ENCODE measurements at places on chromosomes 5 and 9.

GRCh38 chr5:179166886-179167841 lies 107.0 kb downstream of the ZNF354C start:
- peak; percentile 59 for DNase-seq

DNA sequence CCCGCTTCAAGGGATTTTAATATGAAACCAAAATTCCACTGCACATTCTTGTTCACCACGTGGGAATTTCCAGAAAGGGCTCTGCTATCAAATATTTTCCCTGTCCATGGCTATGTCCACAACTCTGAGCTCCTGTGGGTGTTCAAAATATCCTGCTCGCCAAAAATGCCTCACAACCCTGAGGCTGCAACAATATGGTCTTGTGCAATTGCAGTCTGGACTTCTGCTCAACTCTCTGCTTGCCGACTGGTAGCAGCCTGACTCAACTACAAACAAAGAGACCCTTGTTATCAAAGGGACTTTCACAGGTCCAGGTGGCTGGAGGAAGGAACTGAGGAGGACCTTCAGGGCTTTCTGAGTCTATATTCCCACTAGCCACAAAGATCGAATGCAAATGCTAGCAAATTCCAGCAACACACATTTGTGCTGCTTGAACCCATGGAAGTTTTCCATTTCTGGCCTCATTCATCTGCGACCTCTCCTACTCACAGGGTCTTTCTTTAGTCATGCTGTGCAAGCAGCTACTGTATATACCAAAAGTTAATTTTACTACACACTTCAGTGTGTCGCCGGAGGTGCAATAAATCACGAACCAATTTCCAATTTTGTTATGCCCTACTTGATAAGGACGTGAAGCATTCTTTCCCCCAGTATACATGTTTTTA lies 169.2 kb upstream of the SLC30A5 start:
- no peak for DNase-seq

DNA sequence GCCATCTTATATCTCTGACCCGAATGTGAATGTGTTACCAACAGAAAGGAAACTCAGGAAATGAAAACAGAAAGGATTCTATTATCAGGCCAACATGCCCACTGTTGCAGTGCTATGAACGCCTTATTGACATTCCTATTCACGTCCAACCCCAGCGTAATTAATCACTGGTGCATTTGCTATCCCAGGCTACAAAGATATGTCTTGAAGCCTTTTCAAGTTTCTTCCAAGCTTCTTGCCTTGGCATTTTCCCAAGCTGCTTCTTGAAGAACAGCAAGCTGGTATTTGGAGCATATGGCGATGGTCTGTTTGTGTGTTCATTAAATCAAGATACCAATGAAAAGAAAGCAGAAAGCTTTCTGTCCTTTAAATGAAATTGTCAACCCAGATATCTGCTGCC lies 579.2 kb upstream of the ZNF462 start:
- no peak for DNase-seq

- DNase-seq = no peak
Measured at GRCh38 chr5:67133217-67133616, 63.4 kb downstream of the CD180 start.

GRCh38 chr5:19172926-19173470 lies 815.0 kb downstream of the CDH18 start:
- no peak for DNase-seq

DNA sequence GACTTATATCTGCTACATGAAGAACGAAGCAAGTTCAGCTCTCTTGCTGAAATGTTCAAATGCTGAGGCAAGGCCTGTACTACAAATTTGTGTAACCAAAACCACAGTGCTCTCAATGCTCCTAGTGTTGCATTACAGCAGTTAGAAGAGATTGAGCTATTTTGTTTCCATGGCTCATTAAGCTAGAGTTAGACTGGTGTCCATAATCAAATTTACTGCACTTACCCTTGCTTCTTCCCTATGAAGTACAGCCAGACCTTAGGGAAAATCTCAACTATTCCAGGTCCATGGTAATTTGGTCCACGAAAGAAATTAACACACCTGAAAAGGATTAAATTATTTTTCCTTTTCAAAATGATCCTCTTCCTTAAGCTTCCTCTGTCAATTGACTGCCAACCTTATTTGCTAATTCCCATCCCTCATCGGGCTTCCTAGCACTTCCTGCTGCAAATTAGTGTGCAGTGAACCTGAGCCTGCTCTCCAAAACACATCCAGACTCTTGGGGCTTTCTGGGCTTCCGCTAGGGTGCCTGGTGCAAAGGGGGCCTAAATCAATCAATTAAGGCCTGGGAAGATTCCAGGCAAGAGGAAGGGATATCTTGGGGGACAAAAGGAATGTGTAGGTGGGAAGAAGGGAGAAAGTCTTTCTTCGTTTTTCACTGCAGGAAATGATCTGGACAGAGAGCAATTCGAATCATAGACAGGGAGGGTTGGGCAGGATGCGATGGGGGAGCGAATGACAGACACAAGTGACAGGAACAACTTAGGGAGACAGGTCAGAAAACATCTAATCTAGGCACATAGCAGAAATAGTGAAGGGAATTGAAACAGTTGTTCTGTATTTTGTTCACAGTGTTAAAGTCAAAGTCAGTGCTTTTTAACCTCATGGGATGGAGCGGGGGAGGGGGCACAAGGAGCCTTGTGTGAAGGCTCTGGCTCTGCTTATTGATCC lies 542.4 kb downstream of the RAB3C start:
- DNase-seq = no peak

DNA sequence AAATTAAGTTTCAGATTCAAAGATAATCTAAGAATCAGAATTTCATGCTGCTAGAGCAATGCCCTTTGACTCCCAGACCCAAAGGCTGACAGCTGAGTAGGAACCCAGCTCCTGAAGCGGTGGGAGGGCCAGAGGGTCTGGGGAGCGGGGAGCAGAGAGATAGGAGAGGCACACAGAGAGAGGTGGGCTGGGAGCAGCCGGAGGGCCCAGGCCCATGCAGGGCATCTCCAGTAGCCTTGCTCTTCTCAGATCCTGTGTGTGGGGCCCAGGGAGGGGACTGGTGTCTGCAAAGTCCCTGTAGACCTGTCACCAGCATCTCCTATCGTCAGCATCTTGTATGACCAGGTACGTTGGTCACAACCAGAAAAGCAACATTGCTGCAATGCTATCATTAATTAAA lies 75.3 kb upstream of the OLFM1 start:
- no peak for DNase-seq

- no peak for DNase-seq
Measured at GRCh38 chr5:126446498-126447224, 23.5 kb downstream of the GRAMD2B start.

GRCh38 chr5:25285136-25285535 lies 640.4 kb upstream of the CDH10 start:
- no peak for DNase-seq

DNA sequence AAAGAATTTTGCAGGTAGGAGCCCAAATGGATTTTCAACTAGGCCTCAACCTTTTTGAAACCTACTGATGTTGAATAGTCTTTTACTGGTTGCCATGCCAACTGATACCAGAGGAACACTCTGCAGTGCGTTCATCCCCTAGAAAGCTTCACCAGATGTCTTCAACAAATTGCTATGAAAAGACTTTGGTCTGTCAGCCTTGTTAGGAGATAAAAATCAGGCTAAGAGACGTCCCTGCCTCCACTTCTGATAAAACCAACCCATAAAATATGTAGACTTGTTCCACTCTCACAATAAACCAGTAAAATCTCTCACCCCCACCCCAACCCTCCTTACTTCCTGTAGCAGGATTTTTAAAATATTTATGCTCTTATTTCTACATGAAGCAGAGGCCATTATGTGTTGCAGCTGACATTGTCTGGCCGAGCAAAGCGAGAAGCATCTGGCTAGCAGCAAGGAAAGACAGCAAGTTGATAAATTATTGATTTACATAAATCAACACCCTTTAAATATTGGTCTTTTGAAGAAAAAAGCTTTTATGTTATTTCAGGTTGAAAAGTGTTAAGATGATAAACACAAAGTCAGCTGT lies 428.7 kb downstream of the ISL1 start:
- DNase-seq = no peak

DNA sequence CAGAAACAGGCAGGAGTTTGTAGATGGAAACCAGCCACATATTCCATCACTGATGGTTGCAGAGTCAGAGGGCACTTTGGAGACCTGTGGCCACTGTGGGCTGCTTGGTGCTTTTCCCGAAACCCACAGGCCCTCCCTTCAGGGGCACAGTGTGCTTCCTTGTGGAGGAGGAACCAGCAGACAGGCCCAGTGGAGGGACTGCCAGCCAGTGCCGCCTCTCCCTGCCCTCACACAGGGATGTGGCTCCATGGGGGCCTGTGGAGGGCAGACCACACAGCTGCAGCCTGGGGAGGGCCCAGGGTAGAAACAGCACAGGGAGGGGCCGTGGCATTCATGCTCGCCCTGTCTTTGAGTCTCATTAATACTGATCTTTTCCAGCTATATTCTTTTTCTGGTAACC lies 35.2 kb downstream of the CEP72 start:
- no peak for DNase-seq

- DNase-seq = no peak
Measured at GRCh38 chr5:38463634-38464521, 92.6 kb downstream of the LIFR start.

GRCh38 chr5:163963881-163964280 lies 458.5 kb downstream of the MAT2B start:
- DNase-seq = no peak

DNA sequence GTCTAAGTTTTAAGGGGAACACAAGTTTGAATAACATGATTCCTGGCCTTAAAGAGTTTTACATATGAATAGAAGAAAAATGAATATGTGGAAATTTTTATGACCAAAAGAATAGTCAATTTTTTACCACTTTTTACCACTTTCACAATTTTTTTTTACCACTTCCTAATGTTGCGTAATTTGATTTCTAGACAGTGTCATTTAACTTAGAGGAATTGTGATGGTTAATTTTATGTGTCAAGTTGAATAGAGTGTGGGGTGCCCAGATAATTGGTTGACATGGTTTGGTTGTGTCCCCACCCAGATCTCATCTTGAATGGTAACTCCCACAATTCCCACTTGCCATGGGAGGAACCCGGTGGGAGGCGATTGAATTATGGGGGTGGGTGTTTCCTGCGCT lies 416.6 kb downstream of the KIF4B start:
- no peak for DNase-seq

DNA sequence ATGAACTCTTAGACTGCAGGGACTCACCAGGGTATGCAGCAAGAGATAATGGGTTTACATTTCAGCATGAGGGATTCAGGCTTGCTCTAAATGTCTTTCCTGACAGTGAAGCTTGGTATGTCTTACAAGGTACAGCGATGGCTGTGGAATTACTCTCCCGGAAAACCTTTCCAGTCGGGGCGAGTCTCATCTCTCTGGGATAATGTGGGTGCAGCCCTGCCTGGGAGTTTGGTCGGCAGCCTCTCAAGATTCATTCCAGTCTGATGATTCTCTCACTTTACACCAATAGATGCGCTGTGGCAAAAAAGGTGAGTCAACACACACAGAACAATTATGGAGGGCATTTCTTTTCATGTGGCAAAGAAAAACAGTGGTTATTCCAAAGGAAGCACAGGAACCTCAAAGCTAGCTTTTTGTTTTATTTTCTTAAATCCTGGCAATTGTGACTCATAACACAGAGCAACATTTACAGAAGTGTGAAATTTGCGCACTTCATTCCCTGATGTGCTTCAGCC lies 190.3 kb downstream of the DCP2 start:
- no peak for DNase-seq

DNA sequence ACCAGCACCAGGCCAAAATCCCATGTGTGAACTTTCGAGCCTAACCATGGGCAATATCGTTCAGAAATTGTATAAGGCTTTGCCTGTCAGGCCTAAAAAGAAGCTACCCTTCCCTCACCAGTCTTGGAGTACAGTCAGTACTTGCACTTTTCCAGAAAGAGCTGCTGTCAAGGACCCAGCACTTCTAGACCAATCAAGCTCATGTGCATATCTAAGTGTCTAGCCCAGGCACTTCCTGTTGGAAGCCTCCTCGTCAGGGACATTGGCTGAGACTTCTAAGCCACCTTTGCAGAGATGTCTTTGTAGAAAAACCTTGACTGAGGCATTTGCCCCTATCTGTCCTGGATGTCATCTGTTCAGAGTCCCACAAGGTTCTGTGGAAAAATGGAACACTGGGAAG lies 1930.5 kb downstream of the EFNA5 start:
- DNase-seq = no peak

- no peak for DNase-seq
Measured at GRCh38 chr9:128771094-128771721, 519 bp downstream of the ZER1 start.

- no peak for DNase-seq
Measured at GRCh38 chr5:90480699-90481098, 6.0 kb downstream of the POLR3G start.

DNA sequence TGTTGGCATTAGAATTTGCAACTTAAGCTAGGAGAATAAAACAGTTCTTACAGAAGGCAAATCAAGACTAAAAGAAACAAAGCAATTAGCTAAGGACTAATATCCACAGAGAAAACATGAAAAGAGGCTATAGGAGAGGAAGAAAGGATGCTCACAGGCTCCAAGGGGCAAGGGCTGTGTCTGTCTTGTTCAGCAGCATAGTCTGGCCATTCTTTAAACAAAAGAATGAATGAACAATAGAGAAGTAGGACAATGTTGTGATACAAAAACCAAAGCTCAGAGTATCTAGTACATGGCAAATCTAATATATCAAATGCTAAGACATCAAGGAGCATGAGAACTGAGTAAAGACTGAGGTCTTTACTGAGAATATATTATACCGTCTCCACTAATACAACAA lies 39.5 kb downstream of the PLPP1 start:
- DNase-seq = no peak

- DNase-seq = no peak
Measured at GRCh38 chr5:78472469-78473106, 112.2 kb downstream of the SCAMP1 start.

- DNase-seq = no peak
Measured at GRCh38 chr5:79517601-79518000, 3.7 kb upstream of the HOMER1 start.

DNA sequence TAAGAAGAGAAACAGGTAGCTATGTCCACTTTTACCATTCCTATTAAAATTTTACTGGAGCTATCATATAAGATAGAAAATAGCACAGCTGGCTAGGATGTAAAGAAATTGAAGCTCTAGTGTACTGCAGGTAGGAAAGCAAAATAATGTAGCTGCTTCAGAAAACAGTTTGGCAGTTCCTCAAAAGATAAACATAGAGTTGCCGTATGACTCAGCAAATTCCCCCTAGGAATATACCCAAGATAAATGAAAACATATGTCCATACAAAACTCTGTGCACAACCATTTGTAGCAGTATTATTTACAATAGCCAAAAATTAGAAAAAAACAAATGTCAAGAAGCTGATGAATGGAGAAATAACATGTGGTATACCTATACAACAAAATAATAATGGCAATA lies 64.6 kb upstream of the SHISAL2B start:
- DNase-seq = no peak

GRCh38 chr5:68002836-68003235 lies 212.7 kb upstream of the PIK3R1 start:
- DNase-seq = no peak

DNA sequence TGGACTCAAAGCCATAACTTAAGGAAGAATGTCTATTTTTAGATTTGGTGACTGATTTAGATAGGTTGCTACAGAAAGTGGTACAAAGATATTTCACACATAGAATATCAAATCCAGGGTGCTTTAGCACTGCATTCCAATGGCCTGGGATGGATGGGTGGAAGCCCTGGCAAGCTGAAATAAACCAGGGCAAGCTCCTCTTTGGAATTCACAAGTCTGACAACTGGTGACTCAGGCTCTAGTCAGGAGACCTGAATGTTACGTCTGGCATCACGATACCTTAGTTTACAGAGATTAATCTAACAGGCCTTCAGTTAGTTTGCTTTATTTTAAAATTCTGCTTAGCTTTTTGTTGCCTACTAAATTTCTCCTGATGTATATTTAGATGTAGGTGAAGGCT lies 144.0 kb downstream of the TMC1 start:
- DNase-seq = no peak

GRCh38 chr9:37036776-37037502 lies 2.9 kb upstream of the PAX5 start:
- DNase-seq = no peak
